ENCODE measurements at places on chromosomes 12 and 14. TPM values are rescaled to one million over a fixed set of nuclear protein-coding genes. Genes with fewer than 3 reads are reported as not detected.

SVOP gene
- total RNA-seq = 0.03 TPM

- no peak for DNase-seq
Observed at GRCh38 chr12:122471324-122472226, 29.2 kb downstream of the ZCCHC8 start.

DNA sequence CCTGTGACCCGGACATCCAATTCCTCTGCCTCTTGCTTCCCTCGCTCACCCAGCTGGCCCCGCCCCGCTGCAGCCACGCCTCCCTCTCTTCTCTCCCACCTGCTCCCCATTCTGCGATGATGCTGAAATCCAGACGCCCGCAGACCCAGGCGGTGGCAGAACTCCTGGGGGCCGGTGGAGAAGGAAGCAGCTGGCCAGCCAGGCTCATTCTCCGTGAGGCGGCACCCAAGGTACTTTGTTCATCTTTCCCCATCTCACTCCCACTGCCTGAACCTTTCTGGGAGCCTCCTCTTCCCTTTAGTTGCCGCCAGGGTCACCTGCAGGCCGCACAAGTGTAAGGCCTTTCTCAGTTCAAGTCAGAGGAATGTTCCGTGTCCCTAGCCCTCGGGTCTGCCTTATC is 35.7 kb downstream of the FOXN4 start:
- DNase-seq = no peak

DNA sequence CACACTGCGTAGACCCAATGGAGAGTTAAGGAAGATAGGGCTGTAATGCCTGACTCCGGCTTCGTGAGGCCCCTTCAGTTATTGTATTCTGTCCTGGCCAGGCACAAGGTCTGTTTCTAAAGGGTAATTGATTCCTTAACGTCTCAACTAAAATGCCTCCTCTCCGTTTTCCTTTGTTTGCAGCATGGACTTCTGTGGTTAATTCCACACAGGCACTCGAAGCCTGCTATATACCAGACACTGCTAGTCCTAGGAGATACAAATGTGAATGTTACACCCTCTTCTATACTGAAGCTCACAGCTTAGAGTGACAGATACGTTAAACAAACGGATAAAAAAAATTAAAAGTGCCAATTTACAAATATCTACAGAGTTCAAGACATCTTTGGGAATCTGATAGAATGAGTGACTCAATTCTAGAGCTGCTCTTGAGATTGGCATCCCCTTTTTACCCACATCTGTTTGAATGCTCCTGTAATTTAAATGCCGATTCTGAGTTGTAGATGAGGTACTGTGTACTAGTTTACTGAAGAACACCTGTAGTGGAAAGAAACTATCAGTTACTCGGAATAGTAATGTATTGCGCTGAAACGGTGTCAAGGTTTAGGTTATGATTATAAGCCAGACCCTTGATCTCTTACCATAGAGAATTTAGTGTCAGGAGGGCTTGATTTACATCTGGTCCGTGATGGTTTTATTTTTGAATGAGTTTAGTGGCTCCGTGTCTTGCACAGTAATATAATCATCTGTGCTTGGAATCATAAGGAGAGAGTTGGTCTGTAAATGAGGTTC is 784 bp downstream of the PSMA6 start:
- no peak for DNase-seq
